ENCODE measurements at places on chromosomes 5 and 9.

DNA sequence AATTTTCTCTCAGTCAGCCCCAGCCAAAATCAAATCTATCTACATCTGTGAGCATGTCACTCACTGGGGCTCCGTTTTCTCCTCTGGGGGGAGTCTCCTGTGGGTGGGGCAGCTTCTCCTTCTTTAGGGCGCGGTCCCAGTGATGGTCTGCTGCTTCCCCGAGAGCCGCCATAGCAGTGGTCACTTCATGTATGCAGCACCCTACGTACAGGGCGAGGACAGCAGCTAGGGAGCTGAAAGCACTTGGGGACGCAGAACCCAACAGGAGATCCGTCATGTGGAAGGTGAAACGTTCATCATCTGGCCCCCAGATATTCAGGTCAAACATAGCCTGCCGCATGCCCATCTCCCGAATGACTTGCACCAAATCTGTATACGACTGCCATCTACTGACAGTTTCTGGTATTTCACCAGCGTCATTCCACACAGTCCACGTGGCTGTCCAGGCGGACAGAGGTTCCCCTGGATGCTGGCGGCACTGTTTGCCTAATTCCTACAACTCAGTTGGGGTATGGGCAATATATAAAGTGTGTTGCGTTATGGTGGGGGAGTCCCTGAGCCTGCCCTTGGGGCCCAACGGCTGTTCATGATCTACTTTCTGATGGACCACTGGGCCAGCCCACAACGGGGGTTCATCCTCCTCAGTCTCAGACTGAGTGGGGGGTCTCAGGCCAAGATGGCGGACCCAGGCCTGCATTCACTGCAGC lies 795.0 kb downstream of the EFNA5 start:
- no peak for DNase-seq

DNA sequence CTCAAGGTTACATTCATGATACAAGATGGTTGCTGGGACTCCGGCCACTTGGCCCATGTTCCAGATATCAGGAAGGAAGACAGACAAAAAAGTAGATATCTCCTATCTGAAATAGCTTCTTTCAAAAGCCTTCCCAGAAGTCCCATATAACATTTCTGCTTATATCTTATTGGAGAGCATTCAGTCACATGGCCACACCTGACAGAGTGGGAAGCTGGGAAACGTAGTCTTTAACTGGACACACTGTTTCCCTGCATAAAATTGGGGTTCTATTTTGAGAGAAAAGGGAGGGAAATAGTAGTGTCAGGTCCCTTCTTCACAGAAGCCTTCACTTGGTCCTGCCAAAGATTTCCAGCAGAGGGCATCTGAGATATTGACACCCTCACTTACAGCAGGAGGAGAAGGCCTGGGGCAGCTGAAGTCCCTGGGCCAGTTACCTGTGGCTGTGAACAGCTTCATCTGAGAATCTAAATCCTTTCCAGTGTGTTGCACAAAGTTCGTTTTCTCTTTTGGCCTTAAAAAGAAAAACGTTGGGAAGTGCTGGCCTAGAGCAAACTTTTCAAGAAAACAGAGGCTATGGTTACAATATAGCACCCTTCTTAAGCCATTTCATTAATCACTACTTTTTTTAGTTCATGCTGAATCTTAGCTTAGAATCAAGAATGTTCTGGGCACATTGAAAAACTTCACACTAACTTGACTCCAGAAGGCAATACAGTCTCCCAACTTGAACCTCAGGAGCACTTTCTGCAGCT lies 33.5 kb downstream of the SPEF2 start:
- peak; percentile 75 for DNase-seq

GRCh38 chr5:170296935-170297588 lies 515 bp downstream of the LCP2 start:
- peak; percentile 35 for DNase-seq

GRCh38 chr9:93677048-93677571 lies 100.7 kb downstream of the PHF2 start:
- DNase-seq, result no peak

DNA sequence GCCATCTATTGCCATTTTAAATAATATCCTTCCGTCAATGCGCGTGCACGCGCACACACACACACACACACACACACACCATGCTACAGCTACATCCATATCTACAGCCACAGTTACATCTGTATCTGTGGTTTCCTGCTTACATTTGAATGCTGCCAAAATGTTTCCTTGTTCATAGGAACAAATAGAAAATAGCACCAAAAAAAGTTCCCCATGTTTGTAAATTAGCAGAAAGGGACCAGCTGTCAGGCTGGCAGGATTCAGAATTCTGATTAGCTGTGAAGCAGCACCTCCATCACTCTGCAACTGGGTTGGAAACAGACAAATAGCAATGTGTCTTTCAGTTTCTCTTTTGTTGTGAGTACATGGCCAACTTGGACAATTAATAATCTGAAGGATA lies 601.5 kb downstream of the IRX1 start:
- no peak for DNase-seq

DNA sequence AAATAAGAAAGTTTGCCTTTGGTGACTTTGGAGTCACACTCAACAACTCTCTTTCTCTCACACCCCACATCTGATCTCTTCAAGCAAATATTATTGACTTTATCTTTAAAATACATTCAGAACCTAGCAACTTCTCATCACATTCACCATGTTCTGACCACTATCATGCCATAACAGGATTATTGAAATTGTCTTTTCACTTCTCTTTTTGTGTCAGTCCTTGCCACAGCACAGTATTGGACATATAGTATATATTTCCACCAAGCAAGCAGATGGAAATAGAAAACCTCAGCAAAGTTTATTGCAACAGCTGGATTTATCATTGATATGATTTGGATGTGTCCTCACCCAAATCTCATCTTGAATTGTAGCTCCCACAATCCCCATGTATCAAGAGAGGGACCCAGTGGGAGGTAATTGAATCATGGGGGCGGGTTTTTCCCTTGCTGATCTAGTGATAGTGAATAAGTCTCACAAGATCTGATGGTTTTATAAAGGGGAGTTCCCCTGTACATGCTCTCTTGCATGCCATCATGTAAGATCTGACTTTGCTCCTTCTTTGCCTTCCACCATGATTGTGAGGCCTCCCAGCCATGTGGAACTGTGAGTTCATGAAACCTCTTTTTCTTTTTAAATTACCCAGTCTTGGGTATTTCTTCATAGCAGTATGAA lies 26.9 kb upstream of the ITGA1 start:
- no peak for DNase-seq

DNA sequence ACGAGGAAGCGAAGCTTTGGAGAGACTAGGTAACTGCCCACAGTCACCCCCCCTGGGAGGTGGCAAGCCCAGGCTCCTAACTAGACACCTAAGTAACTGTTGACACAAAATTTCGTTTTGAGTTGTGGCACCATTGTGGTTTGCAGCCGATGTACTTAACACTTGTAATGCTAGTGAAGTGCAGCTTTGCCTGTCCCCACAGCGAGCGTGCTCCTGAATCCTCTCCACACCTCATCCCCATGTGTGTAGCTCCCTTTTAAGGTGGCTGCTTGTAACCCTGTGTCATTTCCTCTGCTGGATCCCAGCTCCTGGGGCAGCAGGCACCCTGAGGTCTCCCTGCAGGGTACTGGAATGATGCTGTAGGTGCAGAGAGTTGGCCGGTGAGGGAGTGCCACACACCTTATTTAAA lies 114.9 kb downstream of the TRIO start:
- DNase-seq, result no peak

- no peak for DNase-seq
Observed at GRCh38 chr9:137478962-137479861, 20.1 kb upstream of the NSMF start.

DNA sequence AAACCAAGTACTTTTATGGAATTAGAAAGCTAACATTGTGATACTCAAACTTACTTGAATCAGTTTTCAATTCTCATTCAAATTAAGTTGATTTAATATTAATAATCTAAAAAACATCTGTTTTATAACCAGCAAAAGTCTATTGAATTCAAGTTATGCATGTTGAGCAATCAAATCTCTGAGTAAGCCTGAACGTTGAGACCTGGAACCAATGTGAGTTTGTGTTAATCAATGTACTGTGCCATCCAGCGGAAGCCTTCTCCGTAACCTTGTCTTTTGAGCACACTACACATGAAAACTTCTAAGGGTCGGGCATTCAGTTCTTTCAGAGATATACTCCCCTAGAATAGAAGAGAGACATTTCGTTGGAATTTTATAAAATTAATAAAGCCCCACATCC lies 25.9 kb downstream of the SAR1B start:
- no peak for DNase-seq

DNA sequence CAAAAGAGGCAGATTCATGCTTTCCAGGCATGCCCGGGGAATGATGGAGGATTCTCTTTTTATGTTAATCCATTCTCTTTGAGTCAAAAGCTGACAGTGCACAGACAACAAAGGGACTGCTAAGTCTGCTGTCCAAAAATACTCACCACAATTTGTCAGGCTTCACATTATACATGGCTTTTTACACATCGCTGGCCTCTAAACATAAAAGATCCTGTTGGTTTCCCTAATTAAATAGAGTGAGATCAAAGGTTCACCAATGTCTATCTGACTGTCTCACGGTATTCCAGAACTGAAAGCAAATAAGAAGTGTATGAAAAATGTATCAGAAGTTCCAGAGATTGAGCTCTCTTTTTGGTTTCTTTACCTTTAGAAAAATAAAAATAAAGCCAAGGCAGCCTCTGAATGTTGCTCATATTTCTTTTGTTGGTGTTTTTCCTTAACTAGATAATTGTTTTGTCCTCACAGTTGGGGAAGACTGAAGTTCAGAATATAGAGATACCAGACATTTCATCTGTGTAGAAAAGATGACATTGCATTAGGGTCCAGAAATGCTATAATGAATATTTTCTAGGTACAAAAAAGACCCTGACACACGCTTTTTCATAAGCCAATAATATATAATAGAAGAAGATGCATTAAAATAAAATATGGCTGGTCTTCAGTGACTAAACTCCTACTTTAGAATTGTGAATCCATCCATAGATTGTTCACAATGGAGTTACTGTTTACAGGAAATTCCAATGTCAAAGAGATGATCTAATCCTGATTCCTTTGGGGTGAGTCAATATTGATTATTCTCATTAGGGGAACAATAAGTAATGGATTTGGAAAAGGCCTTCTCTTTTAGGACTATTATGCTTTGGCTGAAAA lies 688.2 kb upstream of the CDH6 start:
- no peak for DNase-seq

- DNase-seq, result no peak
Observed at GRCh38 chr5:55564721-55565120, 30.0 kb upstream of the PLPP1 start.

DNA sequence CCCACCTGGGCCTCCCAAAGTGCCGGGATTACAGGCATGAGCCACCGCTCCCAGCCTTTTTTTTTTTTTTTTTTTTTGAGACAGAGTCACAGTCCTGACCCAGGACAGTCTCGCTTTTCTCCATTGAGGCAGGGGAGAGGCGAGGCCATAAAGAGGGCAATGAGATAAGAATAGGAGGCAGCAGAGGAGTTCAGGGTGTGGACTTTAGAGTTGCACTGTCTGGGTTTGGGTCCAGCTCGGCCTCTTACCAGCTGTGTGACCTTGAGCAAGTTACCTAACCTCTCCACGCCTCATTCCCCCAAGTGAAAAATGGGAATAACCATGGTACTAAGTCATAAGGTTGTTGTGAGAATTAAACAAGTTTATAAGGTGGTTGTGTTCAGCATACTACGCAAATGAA lies 24.6 kb upstream of the ANKH start:
- DNase-seq, result no peak

GRCh38 chr5:64869419-64869818 lies 100.7 kb downstream of the CWC27 start:
- no peak for DNase-seq

- DNase-seq, result no peak
Observed at GRCh38 chr5:31131381-31131891, 62.0 kb upstream of the CDH6 start.

DNA sequence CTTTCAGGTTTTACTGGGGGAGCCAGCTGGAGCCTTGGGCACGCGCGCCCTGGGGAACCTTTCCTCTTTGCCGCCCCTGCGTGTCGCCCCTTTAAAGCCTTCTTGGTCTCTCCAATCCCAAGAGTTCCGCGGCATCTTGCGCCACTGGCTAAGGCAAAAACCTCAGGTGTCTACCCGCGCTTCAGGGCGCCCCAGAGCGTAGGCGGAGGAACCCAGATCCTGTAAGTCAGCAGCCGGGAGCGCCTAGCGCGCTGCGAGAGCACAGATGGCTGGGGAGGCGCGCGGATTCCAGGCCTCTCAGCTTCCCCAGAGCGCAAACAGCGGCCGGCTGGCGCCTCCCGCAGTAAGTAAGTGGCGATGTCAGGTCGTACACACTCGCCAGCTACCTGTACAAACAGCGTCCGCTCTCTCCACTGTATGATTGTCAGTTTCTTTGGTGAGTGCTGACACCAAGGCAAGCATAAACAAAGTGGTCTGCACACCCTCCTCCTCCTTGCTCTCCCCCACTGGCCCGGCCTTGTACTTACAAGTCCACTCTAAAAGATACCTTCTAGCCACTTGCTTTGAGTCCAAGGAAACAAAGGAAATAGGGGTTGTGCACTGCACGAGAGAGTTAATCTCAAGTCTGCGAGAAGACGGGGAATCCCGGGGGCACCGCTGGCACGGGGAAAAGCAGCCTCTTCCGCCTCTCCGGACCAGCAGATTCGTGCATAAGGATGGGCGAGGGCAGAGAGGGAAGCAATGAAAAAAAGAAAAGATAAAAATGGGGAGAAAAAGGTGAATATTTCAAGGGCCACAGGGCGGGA lies 2.9 kb downstream of the HTR1A start:
- DNase-seq, result no peak

DNA sequence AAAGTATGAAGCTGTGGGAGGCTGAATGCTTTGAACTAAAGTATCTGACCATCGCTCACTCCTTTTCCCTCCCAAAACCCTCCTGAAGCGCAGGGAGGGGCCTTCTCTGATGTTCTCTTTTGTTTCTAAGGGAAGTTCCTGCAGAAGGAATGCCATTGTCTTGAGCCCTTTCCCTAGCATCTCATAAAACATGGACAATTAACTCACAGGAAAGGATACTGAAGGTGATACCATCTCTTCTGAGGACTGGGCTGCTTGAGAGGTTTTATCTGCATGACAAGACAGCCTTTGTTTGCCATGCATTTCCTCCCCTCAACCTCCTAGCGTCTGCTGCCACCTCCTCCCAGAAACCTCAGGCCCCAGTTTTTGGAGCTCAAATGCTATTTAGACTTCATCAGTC lies 4.3 kb upstream of the RMND5B start:
- DNase-seq, result no peak

GRCh38 chr9:121503444-121503843 lies 3.8 kb upstream of the GGTA1 start:
- no peak for DNase-seq

GRCh38 chr9:114626415-114627020 lies 15.4 kb downstream of the TMEM268 start:
- no peak for DNase-seq

- peak; percentile 79 for DNase-seq
Observed at GRCh38 chr5:43037636-43038495, 2.3 kb downstream of the ANXA2R start.

DNA sequence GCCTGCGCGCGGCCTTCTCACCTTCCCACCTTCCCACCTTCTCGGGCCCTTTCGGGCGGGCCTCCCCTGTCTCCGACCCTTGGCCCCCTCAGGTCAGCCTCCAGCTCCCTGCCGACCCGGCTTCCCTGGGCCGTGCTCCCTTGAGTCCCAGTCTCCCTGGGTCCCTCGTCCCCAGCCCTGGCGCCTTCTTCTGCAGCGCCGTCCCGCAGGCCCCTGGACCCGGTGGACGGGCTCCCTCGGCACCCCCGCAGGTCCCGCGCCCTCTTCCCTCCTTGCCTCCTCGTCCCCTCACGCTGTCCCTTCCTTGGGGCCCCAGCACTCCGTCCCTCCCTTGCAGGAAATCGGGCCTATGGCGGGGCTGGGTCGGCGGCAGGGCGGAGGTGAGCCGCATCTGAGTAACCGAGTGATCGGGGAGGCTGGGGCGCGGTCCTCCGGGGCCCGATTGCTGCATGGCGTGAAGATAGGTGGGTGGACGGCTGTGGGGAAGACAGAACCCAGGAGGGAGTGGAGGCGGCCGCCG lies 7.6 kb downstream of the ARPC5L start:
- DNase-seq, result no peak
